ENCODE measurements at places on chromosomes 16 and 17. TPM values are rescaled to one million over a fixed set of nuclear protein-coding genes. Genes with fewer than 3 reads are reported as not detected.
A peak's percentile ranks its signal among the peaks of the same experiment; 100 is the strongest.

DNA sequence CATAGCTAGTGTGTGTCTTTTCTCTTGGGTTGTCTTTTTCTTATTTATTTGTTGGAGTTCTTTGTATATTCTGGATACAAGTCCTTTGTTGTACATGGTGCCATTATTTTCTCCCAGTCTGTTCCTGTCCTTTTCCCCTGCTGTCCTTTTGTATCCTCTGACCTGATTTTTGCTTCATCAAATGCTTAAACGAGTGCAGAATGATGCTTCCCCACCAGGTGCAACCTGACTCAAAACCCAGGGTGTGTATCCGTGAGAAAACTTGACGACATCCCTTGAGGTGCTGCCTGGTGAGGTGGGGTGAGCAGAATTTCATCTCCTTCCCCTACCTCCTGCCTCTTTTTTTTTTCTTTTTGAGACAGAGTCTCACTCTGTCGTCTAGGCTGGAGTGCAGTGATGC, 88.6 kb downstream of the NTN1 start:
- no peak for DNase-seq

- no peak for DNase-seq
Observed at GRCh38 chr16:62738666-62739460, 702.6 kb upstream of the CDH8 start.

GRCh38 chr17:75638893-75639292, 5.7 kb downstream of the SMIM5 start:
- no peak for DNase-seq

Gene SPATA32
- total RNA-seq = not detected

DNA sequence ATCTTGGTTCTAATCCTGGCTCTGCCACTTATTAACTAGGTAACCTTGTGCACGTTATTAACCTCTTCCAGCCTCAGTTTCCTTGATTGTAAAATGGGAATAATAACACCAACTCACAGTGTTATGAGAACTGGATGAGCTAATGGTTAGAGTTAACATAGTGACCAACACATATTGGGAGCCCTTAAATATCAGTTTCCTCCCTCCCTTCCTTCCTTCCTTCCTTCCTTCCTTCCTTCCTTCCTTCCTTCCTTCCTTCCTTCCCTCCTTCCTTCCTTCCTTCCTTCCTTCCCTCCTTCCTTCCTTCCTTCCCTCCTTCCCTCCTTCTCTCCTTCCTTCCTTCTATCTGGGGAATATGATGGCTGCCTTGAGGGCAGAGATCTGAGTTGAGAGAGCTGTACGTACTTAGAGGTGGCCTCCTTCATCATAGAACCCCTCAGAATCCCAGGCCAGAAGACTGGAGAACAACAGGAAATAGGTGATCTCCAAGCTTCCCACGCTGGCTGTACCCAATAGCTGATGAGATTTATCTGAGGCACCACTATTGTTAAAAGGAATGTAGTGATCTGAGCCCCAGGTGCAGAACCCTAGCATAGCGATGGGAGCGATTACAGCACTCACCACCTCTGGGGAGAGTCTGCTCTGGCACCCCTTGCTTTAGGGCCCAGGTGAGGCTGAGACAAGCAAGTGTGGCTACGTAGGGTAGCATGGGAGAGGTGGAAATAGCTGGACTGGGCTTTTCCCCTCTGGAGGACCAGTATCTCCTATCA, 26.2 kb downstream of the CCR7 start:
- DNase-seq = no peak

DNA sequence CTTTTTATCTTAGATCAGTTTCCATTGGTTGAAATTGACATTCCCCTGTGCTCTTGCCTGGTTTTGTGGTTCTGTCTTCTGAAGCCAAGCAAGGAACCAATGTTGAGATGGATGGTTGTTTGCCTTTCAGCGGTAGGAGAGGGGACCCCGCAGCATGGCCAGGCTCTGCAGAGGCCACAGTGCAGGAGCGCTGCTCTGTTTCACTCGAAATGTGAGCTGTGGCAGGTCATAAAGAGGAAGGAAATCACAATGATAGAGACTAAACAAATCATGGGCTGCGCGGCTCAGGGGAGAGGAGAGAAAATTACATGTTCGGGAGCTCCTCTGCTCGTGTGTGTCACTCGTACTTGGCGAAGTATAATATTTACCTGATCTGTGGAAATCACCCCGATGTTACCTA, 148.2 kb downstream of the SNX29 start:
- DNase-seq = no peak

Gene EPOP
- 0.42 TPM for total RNA-seq

Gene ITGAX
- 0.71 TPM for total RNA-seq

GRCh38 chr16:49862694-49863093, 6.8 kb upstream of the ZNF423 start:
- no peak for DNase-seq

Gene ADAM11
- 0.50 TPM for total RNA-seq

Gene TMC6
- total RNA-seq = 20.3 TPM

- no peak for DNase-seq
Observed at GRCh38 chr17:50111673-50112655, 16.8 kb downstream of the PDK2 start.

GRCh38 chr17:4949321-4950074, 1.2 kb upstream of the PFN1 start:
- DNase-seq = peak; percentile 94

DNA sequence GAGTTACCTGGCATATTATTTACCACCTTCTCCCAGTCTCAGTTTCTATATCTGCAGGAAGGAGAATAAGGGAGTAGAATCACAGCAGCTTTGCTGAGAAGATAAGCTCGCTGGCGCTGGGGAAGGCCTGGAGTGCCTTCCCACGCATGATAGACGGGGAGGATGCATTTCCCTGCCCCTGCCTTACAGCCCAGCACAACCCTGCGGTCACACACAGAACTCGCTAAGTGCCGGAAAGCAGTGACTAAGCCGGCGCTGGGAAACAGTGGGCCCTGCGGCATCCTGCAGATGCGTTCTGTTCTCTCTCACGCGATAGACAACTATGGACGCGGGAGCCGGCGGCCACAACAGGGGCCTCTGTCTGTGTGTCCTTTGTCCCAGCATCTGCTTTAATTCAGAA, 4.8 kb downstream of the CA5A start:
- no peak for DNase-seq

DNA sequence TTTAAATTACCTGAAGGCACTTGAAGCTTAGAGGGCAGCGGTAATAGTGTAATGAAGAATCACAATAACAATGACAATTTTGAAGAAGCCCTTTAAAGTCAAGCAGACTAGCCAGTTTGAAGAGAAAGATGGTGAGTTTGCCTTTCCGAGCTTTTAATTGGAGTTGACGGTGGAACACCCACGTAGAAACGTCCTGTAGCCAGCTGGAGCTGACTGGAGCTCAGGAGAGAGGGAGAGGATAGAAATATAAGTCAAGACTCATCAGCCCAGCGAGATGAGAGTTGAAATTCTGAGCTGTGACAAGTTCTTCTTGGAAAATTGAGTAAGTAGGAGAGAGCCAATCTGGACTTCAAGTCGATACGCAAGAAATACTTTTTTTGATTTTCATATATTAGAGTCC, 91.7 kb upstream of the CACNG3 start:
- DNase-seq = no peak

GRCh38 chr17:15442311-15443180, 24.9 kb downstream of the CDRT4 start:
- DNase-seq = no peak

- no peak for DNase-seq
Observed at GRCh38 chr16:69089091-69089910, 16.2 kb upstream of the HAS3 start.

DNA sequence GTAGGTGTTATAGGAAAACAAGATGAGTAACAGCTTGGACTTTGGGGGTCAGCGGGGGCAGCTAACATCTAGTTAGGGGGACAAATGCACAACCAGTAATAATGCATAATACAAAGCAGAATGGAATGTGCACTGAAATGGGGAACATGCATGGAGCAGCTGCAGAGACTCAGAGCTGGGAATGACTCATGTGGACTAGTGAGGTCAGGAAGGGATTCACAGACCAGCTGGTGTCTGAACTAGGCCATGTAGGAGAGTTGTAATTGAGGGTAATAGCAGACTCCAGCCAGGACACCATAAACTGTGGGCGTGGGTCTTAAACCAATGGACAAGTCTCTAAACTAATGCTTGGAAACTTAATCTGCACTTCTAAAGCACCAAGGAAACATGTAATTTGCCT, 176.8 kb upstream of the ASIC2 start:
- no peak for DNase-seq

DNA sequence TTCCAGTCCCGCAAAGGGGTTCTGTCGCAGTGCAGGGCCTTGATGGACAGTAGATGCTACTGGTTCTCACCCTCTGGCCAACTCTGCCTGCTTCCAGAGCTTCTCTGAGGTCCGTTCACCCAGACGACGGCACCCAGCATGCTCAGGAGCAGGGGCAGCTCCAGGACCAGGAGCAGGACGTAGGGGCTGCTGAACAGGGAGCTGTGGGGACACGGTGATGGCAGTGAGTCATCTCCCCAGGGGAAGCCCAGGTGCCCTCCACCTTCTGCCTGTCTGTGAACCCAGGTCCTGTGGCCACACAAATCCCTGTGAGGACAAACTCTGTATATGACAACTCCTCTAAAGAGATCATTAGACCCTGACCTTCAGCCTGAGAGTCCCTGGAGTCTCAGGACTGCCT, 3.4 kb upstream of the CD300C start:
- no peak for DNase-seq

GRCh38 chr17:73234736-73235135, 26.9 kb downstream of the CPSF4L start:
- DNase-seq = no peak

DNA sequence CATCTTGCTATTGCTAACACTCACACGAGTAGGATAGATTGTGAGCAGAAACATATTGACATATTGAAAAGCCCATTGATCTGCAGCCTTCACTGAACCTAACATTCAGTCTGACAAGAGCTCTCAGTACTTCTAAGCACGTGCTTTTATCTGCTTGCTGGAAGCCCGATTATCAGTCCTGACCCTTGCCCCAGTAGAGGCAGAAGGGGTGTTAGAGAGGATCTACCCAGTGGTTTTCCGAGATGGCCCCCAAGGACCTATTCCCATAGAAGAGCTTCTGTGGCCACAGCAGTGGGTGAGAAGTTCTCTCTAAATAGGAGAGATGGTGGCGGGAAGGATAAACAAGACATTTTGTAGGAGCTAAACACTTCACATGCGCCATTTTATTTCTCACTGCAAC, 290.9 kb upstream of the MAF start:
- DNase-seq = no peak

GRCh38 chr16:58040945-58041627, 15.5 kb downstream of the MMP15 start:
- no peak for DNase-seq

DNA sequence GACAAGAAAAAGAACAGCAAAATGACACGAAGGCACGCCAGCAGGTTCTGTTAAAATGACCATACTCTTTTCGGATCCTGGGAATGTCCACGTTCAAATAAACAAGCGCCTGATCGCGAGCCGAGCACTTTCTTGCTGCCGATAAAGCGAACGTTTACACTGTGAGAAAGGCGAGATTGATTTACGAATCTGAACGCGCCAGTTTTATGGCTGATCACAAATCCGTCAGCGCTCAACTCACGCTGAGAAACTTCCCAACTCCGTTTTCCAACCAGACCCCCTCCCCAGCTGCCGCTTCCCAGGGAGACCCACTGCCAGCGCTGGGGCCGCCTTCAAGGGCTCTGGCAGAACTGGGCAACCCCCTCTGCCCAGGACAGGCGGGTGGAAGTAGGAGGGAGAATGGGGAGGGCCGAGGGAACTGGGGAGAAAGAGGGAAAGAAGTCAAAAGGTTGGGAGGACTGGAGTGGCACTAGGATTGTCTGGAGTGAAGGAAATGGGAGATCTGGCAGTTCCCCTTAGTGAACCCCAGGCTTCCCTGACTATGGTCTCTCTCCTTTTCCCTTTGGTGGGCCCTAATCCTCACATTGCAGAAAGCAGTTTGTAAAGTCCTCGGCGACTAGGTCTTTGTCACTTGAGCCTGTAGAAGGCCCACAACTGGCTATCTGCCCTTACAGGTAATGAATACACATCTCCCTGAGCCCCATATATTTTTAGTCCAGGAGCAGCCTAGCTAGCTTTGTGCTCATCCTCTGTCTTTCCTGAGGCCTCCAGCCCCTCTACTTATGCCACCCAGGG, 6.9 kb downstream of the HOXB4 start:
- no peak for DNase-seq

Gene ZFP1
- 8.4 TPM for total RNA-seq

- no peak for DNase-seq
Observed at GRCh38 chr17:9342225-9342624, 233.4 kb downstream of the STX8 start.

- DNase-seq = no peak
Observed at GRCh38 chr17:10666906-10667305, 9.8 kb upstream of the MYH3 start.

DNA sequence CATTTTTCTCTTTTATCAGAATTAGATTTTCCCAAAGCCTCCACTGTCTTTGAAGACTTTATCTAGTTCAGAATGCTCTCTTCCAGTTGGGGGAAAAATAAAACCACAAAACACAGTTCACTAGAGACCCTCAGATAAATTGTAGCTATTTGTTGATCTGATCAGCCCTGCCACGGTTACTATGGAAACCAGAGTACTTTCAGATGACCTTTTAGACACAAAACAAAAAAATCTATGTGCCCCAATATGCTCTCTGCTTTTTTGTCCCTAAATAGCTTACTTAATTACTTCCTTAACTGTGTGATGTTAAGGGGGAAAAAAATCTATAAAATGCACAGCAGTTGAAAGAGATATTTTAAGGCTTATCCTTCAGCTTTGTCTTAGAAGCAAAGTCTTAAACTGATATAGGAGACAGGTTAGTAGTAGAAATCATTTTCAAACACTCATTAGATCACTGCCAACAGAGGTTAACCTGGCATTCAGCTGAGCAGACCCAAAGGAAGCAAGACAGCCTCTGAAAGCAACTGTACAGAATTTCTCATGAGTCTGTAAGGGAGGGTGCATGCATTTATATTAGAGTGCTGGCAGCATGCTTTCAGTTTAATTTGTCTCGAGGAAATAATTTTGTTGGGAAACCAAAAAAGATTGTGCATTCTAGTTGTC, 129.9 kb upstream of the CACNG5 start:
- DNase-seq = no peak

- peak; percentile 93 for DNase-seq
Observed at GRCh38 chr16:67546761-67547422, 15.4 kb upstream of the CTCF start.

DNA sequence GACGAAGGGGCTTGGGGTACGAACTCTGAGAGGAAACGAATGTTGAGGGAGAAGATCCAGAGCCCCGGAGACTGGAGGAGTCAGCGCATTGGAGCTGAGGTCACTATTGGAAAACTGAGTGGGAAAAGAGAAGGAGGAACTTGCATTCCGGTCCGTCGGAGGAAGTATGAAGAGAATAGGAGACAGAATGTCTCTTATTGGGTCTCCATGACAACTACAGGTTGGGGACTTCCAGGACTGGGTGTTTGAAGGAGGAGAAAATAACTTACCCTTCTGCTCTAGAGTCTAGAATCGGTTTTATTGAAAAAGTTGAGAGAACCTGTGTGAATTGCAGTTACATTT, 537 bp downstream of the GOSR1 start:
- DNase-seq = no peak

Measured in esophagus muscularis mucosa (tissue), 4 donors.